ENCODE measurements at places on chromosomes 4 and X.

GRCh38 chr4:116982656-116983055, 102.7 kb downstream of the TRAM1L1 start:
- DNase-seq: no peak

GRCh38 chr4:43316813-43317212, 424.3 kb downstream of the GRXCR1 start:
- DNase-seq: no peak

- no peak for DNase-seq
Measured at GRCh38 chr4:15809058-15809457, 30.9 kb downstream of the CD38 start.

- no peak for DNase-seq
Measured at GRCh38 chr4:105192910-105193309, 46.2 kb downstream of the TET2 start.

- peak; percentile 14 for DNase-seq
Measured at GRCh38 chr4:69054578-69055200, 41.6 kb upstream of the UGT2B7 start.

DNA sequence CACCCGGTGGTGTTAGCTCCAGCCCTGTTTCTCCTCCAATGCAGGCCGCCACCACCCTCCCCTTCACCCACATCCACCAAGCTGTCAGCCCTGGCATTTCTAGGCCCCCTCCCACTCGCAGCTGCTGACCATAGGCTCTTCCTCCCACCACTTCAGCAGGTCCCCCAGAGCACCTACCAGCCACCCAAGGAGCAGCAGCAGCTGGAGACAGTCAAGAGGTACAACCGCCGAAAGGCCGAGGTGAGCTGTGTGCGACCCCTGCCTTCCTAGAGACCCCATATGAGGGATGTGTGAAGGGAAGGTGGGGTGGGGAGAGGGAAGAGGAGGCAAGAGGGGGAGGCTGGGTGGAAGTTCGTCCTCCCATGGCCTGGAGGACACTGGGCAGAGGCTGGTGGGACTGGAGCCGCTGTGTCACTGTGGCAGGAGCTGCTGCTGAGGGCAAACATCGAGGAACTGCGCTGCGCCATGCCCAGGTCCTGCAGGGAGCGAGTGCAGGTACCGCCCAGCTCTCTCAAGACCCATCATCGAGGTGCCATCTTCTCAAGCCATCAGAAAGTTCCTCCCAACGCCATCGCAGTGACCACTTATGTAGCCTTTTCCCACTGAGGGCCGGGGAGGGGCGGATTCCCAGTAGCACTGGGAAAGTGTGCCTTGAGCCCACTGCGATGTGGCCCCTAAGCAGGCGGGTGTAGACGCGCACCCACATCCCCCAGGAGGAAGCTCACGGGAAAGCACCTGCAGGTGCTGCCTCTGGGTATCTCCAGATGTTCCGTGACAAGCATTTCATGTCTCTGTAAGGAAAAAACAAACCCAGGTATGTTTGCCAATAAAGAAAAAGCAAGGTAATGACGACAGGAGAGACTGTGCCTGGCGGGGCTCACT, 19.2 kb upstream of the RNF4 start:
- no peak for DNase-seq

DNA sequence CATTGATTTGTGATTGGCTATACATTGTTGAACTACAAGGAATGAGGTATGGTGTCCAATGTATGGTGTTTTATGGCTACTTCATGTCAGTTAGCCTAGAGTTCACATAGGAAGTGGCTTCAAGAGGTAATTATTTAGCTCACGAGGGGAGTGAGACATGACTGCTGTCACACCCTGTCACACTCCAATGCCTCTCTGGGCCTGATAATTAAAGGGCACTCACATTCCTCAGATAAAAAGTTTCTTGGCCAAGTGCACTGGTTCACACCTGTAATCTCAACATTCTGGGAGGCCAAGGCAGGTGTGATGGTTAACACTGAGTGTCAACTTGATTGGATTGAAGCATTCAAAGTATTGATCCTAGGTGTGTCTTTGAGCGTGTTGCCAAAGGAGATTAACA, 65.0 kb upstream of the DDX60 start:
- no peak for DNase-seq

DNA sequence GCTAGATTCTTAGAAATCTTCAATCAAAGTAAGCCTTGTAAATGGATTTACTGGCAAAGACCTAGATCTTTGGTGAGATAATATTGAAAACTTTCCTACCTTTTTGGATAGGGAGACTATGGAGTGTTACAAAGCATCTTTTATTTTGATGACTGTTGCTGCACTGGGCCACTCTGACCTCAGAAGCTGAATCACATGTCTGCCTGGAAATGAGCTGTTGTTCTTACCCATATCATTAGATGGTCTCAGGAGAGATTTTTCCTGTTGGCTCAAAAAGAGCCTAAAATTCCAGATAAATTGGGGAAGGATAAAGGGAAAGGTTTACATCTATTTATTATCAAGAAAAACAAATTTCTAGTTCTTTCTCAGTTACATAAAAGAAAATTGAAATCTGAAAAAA, 127.5 kb upstream of the BMP3 start:
- DNase-seq: no peak

DNA sequence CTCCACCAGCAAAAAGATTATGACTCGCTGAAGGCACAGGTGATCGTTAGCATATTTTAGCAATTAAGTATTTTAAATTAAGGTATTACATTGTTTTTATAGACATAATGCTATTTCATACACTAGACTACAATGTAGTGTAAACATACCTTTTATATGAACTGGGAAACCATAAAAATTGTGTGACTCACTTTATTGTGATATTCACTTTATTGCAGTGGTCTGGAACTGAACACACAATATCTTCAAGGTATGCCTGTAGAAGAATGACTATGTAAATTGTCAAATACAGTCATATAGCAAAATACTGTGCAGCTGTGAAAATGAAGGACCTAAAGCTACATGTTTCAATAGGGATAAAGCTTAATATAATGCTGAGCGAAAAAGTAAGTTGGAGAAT, 26.6 kb upstream of the MAML3 start:
- no peak for DNase-seq

GRCh38 chr4:124483048-124483906, 229.3 kb downstream of the ANKRD50 start:
- no peak for DNase-seq

GRCh38 chr4:90419124-90419711, 292.0 kb downstream of the CCSER1 start:
- no peak for DNase-seq

- DNase-seq: no peak
Measured at GRCh38 chr4:148266921-148267320, 175.3 kb downstream of the NR3C2 start.

DNA sequence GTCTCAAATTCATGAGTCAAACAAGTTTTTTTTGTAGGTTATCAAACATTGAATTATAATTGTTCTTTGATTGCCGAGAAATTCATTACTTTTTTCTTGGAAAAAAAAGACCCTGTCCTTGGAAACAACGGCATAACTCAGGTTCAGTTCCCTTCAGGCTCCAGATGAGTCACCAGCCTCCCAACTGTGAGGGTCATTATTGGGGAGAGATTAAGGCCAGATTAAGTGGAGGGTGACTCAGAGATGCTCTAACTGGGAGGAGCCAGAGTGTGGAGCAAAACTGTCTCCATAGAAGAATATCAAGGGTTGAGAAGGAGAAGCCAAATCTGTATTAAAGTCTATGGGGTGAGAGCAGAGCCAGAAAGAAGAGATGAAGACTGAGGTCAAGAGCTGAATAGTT, 9.6 kb downstream of the ADGRG4 start:
- no peak for DNase-seq

- no peak for DNase-seq
Measured at GRCh38 chr4:87281603-87282002, 41.1 kb downstream of the HSD17B13 start.

GRCh38 chr4:136032391-136032790, 1499.9 kb downstream of the PCDH18 start:
- DNase-seq: no peak

DNA sequence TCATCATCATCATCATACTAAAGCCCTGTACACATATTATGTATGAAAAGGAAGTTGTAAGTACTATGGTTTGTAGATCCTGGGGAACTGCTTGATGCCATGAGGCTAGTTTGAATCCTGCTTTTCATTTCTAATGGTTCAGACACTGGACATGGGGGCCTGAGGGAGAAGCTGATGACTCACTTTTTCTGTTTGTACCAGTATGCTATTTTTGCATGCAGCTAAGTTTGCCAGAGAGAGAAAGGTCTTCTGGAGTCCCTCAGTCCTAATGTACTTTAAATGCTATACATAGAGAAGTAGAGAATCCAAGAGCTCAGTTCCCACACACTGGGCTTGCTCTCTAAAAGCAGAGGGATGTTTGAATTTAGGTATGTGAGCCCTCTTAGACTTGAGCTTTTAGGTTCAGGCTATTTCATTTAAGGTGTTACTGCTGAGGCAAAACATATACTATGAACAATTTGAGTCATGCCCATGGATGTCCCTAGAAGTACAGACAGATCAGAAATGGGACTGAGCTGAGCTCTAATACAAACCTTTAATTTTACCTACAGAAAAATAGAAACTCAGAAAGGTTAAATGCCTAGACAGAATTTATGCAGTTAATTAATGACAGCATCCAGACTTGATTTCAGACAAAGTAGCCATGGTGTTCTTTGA, 17.6 kb upstream of the HS3ST1 start:
- no peak for DNase-seq

- DNase-seq: no peak
Measured at GRCh38 chrX:139454743-139455142, 75.8 kb upstream of the F9 start.

DNA sequence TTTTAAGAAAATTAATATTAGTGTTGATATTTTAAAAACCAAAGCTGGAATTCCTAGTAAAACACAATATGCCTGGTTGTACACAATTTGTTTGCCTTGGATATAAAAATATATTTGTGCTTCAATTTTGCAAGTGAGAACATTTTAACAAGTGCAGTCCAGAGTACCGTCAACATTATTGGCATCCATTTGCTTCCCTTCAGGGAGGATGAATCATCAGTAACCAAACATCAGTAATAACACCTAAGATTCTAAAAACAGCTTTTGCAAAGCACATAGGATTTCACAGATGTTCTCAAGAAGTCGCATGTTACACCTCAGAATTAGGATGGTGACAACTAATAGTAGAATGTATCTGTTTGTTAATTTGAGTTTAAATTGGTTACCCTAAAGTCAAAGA, 262.6 kb upstream of the BMP3 start:
- no peak for DNase-seq

- no peak for DNase-seq
Measured at GRCh38 chrX:49247916-49248811, 12.9 kb downstream of the CCDC22 start.

DNA sequence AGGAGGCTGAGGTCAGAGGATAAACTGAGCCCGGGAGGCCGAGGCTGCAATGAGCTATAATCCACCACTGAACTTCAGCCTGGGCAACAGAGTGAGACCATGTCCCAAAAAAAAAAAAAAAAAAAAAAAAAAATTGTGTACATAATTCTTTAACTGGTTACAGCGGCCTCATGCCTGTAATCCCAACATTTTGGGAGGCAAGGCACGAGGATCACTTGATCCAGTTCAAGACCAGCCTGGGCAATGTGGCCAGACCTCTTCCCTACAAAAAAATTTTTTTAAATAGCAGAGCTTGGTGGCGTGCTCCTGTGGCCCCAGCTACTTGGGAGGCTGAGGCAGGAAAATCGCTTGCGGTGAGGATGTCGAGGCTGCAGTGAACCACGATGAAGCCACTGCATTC, 9.3 kb downstream of the KLHL15 start:
- no peak for DNase-seq

GRCh38 chrX:153469811-153470410, 465 bp downstream of the HAUS7 start:
- DNase-seq: no peak

DNA sequence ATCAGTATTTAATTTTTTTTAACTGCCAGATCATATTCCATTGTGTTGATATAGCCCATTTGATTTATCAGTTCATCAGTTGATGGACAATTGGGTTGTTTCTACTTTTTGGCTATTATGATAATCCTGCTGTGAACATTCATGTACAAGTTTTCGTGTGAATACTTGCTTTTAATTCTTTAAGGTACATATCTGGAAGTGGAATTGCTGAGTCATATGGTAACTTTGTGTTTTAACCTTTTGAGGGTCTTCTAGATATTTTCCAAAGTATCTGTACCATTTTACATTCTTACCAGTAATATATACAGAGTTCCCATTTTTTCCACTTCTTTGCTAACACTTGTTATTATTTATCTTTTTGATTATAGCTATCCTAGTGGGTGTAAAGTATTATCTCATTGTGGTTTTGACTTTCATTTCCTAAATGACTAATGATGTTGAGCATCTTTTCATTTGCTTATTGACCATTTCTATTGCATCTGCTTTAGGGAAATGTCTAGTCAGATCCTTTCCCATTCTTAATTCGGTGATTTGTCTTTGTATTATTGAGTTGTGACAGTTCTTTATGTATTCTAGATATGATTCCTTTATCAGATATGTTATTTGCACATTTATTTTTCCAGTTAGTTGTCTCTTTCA, 75.2 kb upstream of the NUDT6 start:
- no peak for DNase-seq

DNA sequence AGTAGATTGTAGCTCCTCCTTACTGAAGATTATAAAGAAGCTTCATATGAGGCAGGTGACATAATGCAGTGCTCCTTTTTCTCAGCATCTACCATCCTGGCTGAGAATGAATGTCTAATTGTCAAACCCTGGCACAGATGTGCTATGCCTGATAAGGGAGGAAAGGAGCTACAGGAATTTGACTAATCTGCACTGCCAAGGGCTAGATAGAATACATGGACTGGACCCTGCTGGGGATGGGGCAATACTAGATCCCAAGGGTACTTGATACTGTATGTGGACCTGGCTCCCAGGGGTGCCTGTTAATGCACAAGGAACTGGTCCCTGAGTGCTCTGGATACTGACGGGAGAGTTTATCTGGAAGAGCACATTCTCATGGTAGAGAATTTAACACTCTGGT, 362.2 kb upstream of the EMCN start:
- no peak for DNase-seq

- no peak for DNase-seq
Measured at GRCh38 chr4:138911909-138912703, 103.5 kb upstream of the NOCT start.

- DNase-seq: no peak
Measured at GRCh38 chrX:37829721-37830120, 17.6 kb downstream of the DYNLT3 start.

DNA sequence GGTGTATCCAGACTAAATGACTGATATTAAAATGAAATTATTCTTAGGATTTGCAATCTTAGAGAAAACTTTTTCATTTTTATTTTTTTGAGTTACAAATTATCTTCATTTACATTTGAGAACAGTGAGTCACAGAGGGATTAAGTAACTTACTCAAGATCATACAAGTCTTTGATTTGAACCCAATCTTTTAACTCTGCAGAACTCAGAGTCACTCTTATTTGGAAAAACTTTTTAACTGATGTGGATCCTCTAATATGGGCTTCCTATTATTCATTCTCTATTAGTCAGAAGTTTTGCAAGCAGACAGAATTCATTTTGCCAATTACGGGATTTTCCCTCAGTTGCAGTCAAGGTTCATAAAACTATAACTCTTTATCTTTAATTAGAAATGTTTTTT, 20.1 kb downstream of the HPRT1 start:
- DNase-seq: no peak

Data from AG09319 (cell line).